CD8-positive, alpha-beta memory T cell (primary cell): ENCODE measurements at places on chromosomes 1 and 21.
A peak's percentile ranks its signal among the peaks of the same experiment; 100 is the strongest.

GRCh38 chr1:220370041-220370700 lies 97.9 kb upstream of the RAB3GAP2 start:
- H3K36me3 ChIP-seq: no peaks in the 10 kb centered on the region
- no peaks in the 10 kb centered on the region for H3K4me1 ChIP-seq
- DNase-seq: no peak

DNA sequence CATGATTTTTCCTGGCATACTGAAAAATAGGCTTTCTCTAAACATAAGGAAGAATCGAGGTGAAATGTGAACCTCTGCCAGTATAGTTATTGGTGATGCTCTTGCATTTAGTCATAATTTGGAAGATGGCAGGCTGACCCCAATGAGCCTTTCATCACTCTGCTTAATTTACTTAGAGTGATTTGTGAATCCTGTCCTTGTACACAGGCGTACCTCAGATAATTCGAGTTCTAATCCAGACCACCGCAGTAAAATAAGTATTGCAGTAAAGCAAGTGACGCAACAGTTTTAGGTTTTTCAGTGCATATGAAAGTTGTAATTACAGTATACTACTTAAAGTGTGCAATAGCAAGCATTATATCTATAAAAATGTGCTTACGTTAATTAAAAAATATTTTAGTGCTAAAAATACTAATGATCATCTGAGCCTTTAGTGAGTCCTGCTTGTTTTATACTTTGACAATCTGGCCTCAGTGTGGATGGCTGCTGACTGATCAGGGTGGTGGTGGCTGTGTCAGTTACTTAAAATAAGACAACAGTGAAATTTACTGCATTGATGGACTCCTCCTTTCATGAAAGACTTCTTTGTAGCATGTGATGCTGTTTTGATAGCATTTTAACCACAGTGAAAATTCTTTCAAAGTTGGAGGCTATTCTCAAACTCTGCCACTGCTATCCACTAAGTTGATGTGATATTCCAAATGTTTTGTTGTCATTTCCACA lies 1.7 kb downstream of the PKNOX1 start:
- peak overlapping the region; percentile 85 for H3K27ac ChIP-seq
- H3K36me3 ChIP-seq: no peaks in the 10 kb centered on the region

- DNase-seq: no peak
- peaks cover 37% of the 10 kb centered on the region for H3K36me3 ChIP-seq
- H3K27ac ChIP-seq: peak overlapping the region; percentile 96
- H3K4me3 ChIP-seq: peak overlapping the region; percentile 91
Observed at GRCh38 chr1:226063977-226064815, 1.7 kb downstream of the H3-3A start.

DNA sequence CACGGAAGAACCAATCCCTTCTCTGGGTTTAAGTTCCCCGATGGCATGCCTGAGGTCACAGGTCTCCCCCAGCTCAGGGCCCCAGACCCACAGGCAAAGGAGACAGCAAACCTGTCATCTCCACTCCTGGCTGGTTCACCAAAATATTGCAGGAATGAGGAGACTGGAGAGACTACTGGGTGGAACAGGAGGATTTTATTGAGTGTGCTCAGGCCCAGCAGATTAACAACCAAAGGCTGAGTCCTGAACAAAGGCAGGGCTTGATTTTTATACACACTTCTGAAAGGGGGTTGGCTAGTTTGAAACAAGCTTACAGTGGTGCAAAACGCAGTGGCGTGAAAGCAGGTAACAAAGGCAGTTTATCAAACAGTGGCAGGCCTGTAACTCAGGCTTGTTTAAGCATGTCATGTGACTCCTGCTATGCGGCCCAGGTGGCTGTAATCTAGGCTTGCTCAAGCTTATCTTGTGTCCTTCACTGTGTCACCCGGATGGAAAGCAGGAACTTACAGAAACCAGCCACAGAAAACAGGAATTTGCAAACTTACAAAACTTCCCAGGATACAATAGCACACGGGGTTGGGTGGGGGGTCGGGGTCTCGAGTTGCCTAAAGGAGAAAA lies 27.4 kb upstream of the KCNJ15 start:
- no peaks in the 10 kb centered on the region for H3K4me1 ChIP-seq
- no peak overlapping the region for H3K4me3 ChIP-seq
- H3K27ac ChIP-seq: no peak overlapping the region
- no peaks in the 10 kb centered on the region for H3K36me3 ChIP-seq
- DNase-seq: no peak

DNA sequence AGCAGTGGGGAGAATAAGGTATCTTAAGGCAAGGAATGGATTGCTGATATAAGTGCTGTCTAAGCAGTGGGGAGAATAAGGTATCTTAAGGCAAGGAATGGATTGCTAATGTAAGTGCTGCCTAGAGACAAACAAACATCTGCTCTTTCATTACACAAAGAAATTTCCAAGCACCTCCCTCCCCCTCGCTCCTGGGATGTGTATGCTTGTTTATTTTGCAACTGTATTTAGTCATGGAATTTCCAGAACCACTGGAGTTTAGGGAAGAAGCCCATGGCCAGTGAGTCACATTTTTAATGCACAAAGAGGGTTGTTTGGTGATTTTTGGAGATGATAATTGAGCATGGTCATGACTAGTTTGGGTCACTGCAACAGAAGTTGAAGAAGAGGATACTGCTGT lies 21.5 kb downstream of the PDPN start:
- H3K36me3 ChIP-seq: no peaks in the 10 kb centered on the region
- H3K27ac ChIP-seq: no peak overlapping the region
- no peak for DNase-seq
- no peak overlapping the region for H3K4me3 ChIP-seq
- no peaks in the 10 kb centered on the region for H3K4me1 ChIP-seq
- H3K27me3 ChIP-seq: no peaks in the 10 kb centered on the region

- no peaks in the 10 kb centered on the region for H3K27me3 ChIP-seq
- H3K4me1 ChIP-seq: peaks cover 43% of the 10 kb centered on the region
- DNase-seq: no peak
- H3K4me3 ChIP-seq: no peak overlapping the region
Observed at GRCh38 chr1:89725011-89725370, 92.1 kb downstream of the LRRC8C start.

- no peak for DNase-seq
- no peak overlapping the region for H3K4me3 ChIP-seq
- H3K27me3 ChIP-seq: no peaks in the 10 kb centered on the region
- H3K36me3 ChIP-seq: no peaks in the 10 kb centered on the region
- H3K27ac ChIP-seq: no peak overlapping the region
Observed at GRCh38 chr21:37450445-37450941, 83.9 kb downstream of the DYRK1A start.

- H3K4me1 ChIP-seq: no peaks in the 10 kb centered on the region
- no peaks in the 10 kb centered on the region for H3K27me3 ChIP-seq
- H3K27ac ChIP-seq: no peak overlapping the region
- no peak overlapping the region for H3K4me3 ChIP-seq
Observed at GRCh38 chr21:45458281-45459170, 53.6 kb downstream of the COL18A1 start.

DNA sequence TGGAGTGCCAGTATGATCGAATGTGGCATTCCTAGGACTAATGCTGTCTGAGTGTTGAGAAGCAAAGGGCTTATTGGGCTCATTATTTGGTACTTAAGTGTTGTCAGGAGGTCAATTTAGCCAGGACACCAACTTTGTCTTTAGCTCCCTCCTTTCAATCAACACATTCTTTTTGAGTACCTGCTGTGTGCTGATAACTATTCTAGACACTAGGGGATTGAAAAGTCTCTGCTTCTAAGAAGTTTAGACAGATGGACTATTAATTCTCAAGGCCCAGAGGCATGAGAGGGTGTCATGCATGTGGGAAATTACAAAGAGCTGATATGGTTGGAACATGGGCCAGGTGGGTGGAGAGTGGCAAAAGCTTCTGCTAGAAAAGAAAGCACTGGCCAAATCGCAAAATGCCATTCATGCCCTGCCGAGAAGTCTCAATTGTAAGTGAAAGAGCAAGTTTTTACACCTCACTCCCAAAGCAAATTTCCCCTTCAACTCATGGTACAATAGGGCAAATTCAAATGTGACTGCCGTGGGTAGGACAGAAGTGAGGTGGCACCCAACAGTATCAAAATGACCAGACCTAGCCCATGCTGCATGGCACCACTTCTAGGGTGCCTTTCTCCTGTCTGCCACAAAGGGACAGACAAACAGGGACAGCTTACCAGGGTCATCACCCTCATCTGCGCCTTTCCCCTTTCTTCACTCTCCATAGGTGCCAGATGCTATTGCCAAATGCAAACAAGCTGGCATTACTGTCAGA lies 53.6 kb upstream of the LAX1 start:
- H3K36me3 ChIP-seq: peaks cover 75% of the 10 kb centered on the region
- H3K27ac ChIP-seq: no peak overlapping the region
- DNase-seq: no peak
- no peaks in the 10 kb centered on the region for H3K27me3 ChIP-seq
- no peaks in the 10 kb centered on the region for H3K4me1 ChIP-seq

DNA sequence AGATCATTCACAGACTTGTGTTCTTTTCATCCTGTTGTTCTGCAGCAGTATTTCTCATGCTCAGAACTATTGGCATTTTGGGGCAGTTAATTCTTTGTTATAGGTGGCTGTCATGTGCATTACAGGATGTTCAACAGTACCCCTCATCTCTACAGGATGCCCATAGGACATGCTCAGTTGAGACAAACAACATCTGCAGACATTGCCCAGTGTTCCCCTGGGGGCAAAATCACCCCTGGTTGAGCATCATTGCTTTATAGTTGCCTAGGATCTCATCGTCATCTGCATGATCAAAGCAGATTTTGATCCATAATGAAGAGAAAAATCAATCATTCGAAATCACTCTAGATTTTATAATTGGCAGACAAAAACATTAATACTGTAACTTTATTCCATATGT lies 222.5 kb upstream of the CACYBP start:
- no peak overlapping the region for H3K27ac ChIP-seq
- H3K4me1 ChIP-seq: no peaks in the 10 kb centered on the region
- no peaks in the 10 kb centered on the region for H3K27me3 ChIP-seq
- DNase-seq: no peak
- H3K36me3 ChIP-seq: no peaks in the 10 kb centered on the region
- H3K4me3 ChIP-seq: no peak overlapping the region

- H3K27me3 ChIP-seq: no peaks in the 10 kb centered on the region
- H3K27ac ChIP-seq: no peak overlapping the region
- no peaks in the 10 kb centered on the region for H3K36me3 ChIP-seq
Observed at GRCh38 chr21:17733209-17733608, 85.9 kb downstream of the C21orf91 start.

GRCh38 chr1:244197851-244198375 lies 146.8 kb downstream of the ZBTB18 start:
- H3K4me1 ChIP-seq: no peaks in the 10 kb centered on the region
- H3K27me3 ChIP-seq: no peaks in the 10 kb centered on the region
- H3K36me3 ChIP-seq: no peaks in the 10 kb centered on the region
- DNase-seq: no peak
- H3K27ac ChIP-seq: no peak overlapping the region

DNA sequence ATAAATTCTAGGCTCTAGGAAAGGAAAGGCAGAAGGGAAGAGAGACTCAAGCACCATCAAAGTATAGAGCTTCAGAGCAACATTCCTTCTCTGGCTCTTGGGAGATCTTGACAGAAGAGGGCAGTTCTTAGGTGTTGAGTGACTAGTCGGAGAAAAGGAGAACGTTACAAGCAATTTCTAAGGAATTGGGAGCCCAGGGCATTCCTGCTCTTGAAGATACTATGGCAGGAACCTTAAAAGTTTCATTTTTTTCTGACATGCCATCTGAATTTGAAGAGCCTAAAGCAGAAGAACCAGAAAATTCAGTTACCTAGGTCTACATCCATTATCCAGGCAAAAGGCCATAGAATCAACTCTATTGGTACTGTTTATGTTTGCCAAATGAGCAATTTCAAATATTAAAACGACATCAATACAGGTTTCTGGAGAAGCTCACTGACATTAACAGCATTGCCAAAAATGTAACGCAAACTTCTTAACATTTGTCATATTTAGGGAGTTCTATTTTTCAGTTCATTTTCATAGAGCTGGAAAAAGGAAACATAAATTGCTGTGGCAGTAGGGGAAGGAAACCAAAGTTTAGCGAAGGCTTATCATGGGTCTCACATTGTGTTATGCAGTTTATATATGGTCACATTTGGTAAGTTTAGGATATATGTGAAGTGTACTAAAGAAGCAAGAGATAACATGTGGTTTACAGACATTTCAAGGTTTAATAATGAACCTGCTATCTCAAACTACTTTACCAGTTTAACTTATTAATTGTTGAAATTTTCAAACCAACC lies 210.1 kb upstream of the NRIP1 start:
- no peaks in the 10 kb centered on the region for H3K4me1 ChIP-seq
- no peaks in the 10 kb centered on the region for H3K36me3 ChIP-seq
- H3K27ac ChIP-seq: no peak overlapping the region
- H3K4me3 ChIP-seq: no peak overlapping the region
- H3K27me3 ChIP-seq: no peaks in the 10 kb centered on the region

DNA sequence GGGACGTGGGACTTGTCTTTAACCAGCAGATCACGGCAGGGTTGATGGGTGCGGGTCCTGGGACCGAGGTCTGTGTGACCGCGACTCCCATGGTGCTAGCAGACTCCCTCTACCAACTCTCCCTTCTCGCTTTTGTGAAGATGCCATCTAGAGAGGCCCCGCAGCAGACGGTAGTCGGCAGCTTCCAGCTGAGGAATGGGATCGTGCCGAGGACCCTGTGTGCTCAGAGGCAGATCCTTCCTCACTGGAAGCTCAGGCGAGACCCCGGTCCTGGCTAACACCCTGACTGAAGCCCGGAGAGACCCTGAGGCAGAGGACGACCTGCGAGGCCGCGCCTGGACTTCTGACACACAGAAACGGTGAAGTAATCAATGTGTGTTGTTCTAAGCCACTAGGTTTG lies 12.5 kb upstream of the SPATC1L start:
- no peaks in the 10 kb centered on the region for H3K27me3 ChIP-seq
- no peak overlapping the region for H3K27ac ChIP-seq
- no peak overlapping the region for H3K4me3 ChIP-seq
- no peaks in the 10 kb centered on the region for H3K4me1 ChIP-seq
- peaks cover 28% of the 10 kb centered on the region for H3K36me3 ChIP-seq

DNA sequence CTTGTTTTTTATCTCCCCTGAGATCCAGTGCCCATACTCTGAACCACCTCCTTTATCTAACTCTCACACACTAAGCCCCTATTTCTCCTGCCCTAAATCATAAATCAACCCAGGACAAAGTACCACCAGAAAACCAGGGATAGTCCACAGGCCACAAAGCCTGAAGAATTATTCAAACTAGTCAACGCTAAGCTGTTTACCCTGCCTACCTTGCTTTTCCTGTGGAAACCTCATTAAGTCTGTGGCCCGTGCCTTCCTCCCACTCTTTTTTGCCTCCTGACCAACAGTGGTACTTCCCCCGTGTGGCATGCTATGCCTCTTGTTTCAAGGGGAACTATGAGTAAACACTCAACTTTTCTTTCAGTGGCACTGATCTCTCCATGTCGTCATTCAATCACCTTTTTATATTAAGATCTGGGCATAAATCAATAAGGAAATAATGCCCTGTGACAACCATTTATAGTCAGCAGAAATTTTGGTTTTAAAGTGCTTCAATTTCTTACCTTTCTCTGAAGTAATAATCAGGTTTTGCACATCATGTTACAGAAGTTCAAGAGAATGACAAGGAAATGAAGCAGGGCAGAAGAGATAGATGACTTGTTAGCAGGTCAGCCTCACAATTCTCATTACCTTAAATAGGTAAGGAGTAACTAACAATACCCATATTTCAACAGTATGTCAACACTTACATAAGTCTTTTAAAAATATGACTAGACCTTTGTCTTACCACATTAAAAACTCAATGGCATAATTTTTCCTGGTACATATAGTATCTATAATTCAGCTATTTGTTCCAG lies 32.1 kb downstream of the EYA3 start:
- peaks cover 29% of the 10 kb centered on the region for H3K4me1 ChIP-seq
- no peak overlapping the region for H3K4me3 ChIP-seq
- H3K27ac ChIP-seq: peak overlapping the region; percentile 5
- DNase-seq: peak; percentile 13
- no peaks in the 10 kb centered on the region for H3K36me3 ChIP-seq
